Activated T-cell treated with anti-CD3 and anti-CD28 coated beads for 48 hours (primary cell): ENCODE measurements at places on chromosomes 6 and 20.

DNA sequence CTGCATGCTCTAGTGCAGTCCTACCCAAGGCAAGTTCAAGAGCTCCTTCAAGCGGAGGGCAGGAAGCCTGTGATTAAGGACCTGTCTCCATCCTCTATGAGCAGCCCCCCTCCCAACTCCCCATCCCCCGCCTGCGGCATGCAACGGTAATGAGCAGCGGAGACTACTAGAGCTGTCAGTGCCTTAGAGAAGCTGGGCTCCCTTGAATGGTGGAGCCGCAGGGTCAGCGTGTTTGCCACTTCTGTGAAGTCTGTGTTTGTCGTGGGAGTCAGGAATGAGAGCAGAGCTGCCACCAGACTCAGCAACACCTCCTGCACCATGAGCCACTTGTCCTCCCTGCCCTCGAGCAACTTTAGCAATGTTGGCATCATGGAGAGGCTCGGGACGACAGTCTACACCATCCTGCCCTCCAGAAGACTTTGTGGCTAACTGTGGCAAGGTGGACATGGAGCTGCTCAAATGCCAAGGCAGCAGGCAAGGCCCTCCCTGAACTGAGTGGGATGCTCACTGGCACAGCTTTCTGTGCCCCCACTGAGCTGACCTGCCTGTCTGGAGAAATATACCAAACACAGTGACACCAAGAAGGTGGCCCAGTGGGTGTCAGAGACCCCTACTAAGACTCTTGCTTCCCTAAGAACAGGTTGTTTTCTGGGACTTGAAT lies 23.8 kb upstream of the SYNDIG1 start:
- DNase-seq: no peak

DNA sequence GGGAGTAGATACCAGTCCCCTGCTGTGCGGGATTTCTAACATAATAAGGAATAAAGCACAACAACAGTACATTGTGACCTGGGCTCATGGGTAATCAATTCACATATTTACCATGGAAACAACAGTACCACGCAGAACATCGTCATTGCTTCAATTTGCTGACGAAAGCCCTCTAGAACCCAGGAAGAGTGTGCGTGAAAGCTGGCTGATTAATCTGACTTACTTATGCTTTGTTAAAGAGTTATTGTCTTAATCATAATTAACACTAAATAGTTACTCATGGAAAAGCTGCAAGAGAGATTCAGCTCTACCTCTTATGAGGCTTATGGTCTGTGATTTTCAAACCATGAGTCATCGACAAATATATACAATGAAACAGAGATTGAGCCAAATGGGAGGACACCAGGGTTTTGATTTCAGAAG lies 644.3 kb upstream of the AGPAT4 start:
- no peak for DNase-seq

- no peak for DNase-seq
Measured at GRCh38 chr20:16100111-16100510, 473.1 kb downstream of the KIF16B start.

GRCh38 chr6:33453393-33454008 lies 875 bp upstream of the ZBTB9 start:
- DNase-seq: no peak

DNA sequence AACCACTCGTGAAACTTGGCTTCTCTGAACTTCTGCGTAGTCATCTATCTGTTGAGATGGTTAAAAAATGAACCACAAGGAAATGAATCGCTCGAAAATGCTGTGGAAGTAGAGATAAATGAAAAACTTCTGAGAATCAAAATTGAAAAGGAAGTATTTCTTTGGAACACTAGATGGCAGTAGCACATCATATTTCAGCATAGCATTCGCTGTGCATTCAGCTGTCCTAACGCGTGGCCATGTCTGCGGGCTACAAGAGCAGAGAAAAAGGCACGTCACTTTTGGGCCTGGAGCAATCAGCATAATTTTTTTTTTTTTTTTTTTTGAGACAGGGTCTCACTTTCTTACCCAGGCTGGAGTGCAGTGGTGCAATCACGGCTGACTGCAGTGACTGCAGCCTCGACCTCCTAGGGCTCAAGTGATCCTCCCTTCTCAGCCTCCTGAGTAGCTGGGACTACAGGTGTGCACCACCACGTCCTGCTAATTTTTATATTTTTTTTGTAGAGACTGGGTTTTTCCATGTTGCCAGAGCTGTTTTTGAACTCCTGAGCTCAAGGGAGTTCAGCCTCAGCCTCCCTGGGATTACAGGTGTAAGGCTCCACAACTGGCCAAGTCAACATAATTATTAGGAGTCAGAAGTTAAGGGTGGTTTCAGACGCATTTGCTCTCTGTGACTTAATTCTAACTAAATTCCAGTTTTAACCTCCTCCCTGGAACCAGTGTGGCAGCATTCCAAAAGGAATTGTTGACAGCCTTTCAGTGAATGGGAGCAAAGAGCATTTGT lies 8.8 kb upstream of the PERP start:
- no peak for DNase-seq

GRCh38 chr6:54655162-54655561 lies 191.4 kb upstream of the FAM83B start:
- no peak for DNase-seq

DNA sequence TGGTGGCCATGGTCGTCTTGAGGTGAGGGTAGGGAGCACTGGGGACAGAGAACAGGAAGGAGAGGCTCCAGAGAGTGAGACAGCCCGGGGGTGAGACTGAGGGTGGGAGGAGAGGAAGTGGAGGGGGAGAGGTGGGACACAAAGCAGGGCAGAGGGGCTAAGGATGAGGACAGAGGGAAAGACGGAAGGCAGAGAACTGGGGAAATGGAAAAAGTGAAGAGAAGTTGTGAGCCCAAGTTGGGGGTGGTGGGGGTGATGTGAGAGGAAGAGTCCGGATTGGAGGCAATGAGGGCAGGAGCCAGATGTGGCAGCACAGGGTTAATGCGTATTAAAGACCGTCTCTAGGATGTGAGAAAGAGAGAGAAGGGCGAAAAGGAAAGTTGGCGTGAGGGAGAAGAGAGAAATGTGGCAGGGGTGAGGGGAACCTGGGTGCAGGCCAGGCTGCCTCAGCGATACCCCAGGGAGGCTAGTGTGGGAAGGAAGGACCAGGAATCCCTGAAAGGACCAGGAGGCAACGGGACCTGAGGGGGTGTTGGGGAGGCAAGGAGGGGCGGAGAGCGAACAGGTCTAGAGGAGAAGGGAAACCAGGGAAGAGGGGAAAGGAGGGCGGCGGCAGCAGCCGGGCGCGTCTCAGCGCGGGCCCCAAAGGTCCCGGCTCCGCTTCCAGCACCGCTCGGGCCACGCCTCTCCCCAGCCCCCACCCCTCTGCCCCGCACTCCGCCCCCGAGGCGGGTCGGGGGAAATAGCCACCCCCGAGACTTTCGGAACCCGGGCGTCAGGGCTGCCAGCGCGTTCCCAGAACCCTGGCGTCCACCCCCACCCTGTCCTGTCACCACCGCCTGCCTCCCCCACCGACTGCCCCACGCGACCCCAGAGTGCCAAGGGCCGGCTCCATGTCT lies at the start of gene PPP1R18:
TSS of gene PPP1R18 (minus strand) at position 637 of the 899 bp plus-strand sequence. CDS start at position 10, 627 bp downstream.
- DNase-seq: peak; percentile 86

GRCh38 chr6:150123645-150124044 lies 19.2 kb upstream of the PPP1R14C start:
- no peak for DNase-seq

DNA sequence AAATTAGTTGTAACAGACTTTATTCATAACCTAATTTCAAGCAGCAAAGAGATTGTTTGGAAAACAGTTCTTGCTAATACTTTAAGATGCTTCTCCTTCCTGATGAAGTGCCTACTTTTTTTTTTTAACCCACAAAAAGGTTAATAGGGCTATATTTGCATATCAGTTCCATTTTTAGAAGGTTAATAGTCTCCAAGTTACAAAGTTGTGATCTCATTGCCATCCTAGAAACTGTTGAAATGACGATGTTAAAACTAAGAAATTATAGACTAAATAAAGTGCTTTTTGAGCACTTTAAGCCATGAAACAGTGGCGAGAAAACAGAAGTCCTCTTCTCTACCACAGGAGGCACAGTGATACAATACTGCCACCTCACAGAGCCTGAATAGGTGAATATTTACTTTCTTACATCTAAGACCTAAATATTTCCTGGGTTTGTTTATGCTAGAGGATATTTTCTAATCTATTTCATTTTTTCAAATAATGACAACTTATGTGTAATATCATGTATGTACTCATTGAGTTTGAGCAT lies 5.3 kb downstream of the RNF144B start:
- no peak for DNase-seq

GRCh38 chr6:106146852-106147351 lies 60.8 kb downstream of the PRDM1 start:
- DNase-seq: no peak

DNA sequence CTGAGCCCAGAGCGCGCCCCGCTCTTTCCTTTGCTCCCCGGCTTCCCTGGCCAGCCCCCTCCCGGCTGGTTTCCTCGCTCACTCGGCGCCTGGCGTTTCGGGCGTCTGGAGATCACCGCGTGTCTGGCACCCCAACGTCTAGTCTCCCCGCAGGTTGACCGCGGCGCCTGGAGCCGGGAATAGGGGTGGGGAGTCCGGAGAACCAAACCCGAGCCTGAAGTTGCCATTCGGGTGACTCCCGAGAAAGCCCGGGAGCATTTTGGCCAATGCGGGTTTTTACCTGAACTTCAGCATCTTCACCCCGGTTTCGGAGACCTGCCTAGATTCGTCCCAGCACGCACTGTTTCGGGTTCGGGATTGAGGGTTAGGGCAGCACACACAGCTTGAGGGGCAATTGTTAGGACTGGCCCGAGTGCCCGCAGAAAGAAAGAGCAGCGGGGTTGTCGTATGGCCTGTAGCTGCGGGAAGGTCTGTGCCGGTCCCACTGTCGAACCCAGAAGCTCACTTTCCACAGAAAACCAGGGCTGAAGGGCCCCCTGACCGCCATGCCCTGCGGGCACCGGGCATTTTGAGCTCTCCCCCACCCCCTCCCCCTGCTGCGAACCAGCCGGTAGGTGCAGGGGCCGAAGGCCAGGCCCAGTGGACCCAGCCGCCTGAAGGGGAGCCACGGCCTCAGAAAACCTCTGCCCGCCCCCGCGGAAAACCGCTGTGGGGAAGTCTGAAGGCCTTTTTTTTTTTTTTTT lies 2.1 kb downstream of the FOXP4 start:
- DNase-seq: peak; percentile 47

GRCh38 chr6:155351273-155352129 lies 37.2 kb upstream of the TFB1M start:
- DNase-seq: no peak

GRCh38 chr20:18719426-18719825 lies 94.2 kb upstream of the SCP2D1 start:
- no peak for DNase-seq

- DNase-seq: no peak
Measured at GRCh38 chr6:7502743-7503142, 38.7 kb upstream of the DSP start.

DNA sequence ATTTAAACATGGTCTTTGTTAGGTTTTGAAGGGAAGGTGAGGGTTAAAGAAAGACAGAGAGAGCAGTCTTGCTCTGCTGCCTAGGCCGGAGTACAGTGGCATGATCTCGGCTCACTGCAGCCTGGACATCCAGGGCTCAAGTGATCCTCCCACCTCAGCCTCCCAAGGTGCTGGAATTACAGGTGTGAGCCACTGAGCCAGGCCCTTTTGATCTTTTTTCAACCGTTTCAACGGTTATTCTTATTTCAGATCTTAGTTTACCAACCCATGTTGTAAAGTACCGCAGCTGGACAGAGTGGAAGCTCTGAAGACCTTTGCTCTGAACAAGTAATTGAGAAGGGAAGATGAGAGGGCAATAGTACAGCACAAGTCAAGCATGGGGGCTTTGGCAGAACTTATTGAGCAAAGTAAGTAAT lies 1.2 kb upstream of the SRPK1 start:
- DNase-seq: no peak

DNA sequence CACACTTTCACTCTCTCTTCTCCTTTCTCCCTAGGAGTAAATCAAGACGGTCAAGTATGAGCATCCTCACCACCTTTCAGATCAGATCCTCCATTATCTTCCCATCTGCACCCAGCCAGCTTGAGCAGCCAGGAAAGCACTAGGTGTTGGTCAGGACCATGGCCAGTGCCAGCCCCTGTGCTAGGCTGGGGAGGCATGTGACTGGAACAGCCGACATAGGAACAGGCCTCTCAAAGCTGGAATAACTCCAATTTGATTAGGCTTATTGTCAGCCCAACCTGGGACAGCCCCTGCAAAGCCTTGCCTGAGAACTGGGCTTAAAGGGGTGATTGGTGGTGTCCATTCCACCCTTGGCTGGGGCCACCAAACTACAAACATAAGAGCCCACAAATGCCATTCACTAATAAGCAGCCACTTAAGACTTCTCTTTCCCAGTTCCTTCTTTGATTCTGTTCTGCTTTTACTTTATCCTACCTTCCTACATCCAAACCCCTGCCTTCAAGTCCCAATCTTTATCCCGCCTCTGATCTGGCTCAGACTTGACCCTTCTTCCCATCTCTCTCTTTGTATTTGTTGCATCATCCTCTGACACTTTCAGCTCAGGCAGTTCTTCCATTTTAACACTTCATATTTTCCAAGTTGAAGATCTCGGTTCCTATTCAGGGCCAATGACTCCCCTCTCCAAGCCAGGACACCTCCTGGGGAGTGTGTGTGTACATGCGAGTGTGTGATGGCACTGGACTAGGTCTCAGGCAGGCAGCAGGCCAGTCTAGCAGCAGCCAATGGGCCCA lies 4.5 kb upstream of the TREM2 start:
- DNase-seq: no peak

GRCh38 chr6:110029144-110029543 lies 51.0 kb downstream of the GPR6 start:
- DNase-seq: no peak

- DNase-seq: no peak
Measured at GRCh38 chr6:150267686-150268561, 100.9 kb upstream of the IYD start.
